Stimulated activated CD4-positive, alpha-beta T cell treated with anti-CD3 and anti-CD28 coated beads, Interleukin-1b, Interleukin-23, amount 100 ng/mL, for 1 hour (primary cell): ENCODE measurements at places on chromosomes 12 and 14.

DNA sequence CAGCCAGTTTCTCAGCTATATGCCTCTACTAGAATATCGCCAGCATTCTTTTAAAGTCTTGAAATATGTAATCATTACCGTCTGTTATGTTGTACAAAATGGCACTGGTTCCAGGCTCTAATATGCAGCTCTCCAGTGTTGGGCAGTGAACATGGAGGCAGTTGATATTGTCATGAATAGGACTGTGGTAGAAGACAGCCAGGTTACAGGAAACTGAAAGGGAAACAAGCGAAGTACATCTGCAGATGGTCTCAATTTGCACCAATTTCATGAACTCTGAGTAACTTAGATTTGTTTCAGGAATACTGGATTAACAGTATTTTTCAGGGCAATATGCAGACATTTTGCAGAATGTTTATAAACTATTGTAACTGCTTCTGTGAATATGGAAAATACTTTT lies 13.4 kb upstream of the KLHL42 start:
- DNase-seq, result no peak

DNA sequence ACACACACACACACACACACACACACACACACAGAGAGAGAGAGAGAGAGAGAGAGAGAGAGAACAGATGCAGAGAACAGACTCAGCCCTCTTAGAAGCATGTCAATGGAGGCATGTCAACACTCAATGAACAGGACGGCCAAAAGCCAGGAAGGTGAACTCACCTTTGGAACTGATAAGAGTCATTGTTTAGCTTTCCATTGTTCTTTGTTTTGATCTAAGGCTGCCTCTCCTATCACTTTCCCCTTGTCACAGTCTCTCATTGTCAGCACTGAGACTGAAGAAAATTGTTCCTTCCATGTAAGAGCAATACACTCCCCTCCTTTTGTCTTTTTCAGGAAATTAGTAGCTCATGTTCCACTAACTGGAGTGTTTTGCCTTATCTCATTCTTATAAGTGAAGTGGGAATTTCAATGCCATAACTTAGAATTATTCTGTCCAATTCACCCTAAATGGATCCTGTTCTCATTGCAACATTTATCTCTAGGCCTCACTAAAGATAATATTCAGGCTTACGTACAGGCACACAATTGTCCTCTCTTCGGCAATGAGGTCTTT lies 218.0 kb downstream of the DUSP6 start:
- DNase-seq, result no peak

DNA sequence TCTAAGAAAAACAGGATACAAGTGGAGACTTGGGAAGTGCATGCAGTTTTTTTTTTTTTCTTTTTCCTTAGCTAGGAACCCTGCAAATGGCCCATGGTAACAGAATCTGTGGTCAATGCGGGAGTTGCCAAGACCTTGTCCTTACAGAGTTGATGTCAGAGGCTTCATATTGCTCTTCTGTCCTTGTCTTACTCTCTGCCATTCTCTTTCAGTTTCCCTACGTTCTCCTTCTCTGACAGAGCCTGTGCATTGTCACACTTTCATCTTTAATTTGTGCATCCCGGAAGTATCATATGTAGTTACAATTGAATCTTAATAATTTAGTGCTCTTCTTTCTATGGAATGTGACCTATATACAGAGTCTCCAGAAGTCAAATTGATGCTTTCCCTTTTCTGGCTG lies 986.9 kb downstream of the TMEM121 start:
- no peak for DNase-seq

- DNase-seq, result no peak
Observed at GRCh38 chr14:33377596-33378390, 439.1 kb downstream of the NPAS3 start.

- DNase-seq, result no peak
Observed at GRCh38 chr14:80544366-80544765, 333.1 kb upstream of the DIO2 start.

DNA sequence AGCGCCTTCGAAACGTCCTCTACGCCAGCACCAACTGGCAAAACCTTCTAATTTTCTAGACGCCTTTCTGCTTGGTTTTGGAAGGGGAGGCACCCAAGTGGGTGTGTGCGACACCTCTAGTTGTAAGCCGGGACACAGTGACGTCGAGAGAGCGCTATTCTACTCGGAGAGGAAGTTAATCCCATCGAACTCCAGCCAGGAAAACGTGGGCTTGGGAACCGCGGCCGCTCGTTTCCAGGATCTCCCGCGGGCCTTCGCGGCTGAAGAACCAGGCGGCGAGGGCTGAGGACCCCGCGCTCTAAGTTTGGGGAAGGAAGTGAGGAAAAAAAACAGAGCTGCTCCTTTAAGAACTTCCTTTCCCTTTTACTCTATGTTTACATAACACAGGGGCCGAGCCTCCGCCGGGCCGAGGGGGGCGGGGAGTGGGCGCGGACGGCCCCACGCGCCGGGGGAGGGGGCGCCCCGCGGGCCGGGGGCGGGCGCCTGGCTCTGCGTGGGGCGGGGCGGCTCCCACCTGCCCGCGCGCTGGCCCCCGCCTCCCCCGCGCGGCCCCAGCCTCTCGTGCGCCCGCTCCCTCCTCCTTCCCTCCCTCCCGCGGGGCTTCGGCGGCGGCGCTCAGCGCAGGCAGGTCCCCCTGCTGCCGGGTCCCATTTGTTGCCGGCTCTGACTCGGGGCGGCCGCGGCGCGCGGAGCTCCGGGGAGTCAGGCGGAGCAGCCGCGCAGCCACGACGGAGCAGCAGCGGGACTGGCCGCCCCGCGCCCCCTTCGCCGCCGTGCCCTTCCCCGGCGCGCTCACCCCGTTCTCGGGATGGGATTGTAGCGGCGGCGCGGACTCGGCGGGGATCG lies at the start of gene PELI2:
PELI2 (plus strand) TSS at position 647 of the 846 bp plus-strand sequence. CDS start 250 bp downstream, outside the sequence.
- DNase-seq, result peak; percentile 59
